Activated T-cell treated with anti-CD3 and anti-CD28 coated beads, Interleukin-2, amount 50 U/mL, for 24 hours (primary cell): ENCODE measurements at places on chromosomes 7 and 10.

DNA sequence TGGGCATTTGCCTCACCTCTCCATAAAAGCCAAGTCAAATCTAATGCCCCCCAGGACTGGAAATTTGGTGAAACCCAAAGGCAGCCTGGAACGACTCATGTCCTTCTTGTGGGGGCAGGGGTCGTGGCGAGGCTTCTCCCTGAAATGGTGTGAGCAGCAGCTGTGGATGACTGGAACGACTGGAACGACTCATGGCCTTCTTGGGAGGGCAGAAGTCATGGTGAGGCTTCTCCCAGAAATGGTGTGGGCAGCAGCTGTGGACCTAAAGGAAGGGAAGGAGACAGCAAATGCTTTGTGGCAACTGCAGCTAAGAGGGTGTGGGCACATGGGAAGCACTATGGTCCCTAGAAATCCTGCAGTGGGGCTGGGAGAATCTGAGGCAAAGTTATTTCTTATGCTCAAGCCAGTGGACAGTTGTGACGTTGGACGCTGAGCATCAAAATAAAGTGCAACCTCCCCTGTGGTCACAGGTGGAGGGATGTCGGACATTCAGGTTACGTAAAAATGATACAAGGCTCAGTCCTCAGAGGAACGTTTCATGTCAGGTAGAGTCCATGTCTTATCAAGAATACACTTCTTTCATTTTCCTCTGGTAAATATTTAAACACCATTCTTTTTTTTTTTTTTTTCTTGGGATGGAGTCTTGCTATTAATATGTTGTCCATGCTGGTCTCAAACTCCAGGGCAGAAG lies 107.0 kb upstream of the KIF5B start:
- no peak for DNase-seq

DNA sequence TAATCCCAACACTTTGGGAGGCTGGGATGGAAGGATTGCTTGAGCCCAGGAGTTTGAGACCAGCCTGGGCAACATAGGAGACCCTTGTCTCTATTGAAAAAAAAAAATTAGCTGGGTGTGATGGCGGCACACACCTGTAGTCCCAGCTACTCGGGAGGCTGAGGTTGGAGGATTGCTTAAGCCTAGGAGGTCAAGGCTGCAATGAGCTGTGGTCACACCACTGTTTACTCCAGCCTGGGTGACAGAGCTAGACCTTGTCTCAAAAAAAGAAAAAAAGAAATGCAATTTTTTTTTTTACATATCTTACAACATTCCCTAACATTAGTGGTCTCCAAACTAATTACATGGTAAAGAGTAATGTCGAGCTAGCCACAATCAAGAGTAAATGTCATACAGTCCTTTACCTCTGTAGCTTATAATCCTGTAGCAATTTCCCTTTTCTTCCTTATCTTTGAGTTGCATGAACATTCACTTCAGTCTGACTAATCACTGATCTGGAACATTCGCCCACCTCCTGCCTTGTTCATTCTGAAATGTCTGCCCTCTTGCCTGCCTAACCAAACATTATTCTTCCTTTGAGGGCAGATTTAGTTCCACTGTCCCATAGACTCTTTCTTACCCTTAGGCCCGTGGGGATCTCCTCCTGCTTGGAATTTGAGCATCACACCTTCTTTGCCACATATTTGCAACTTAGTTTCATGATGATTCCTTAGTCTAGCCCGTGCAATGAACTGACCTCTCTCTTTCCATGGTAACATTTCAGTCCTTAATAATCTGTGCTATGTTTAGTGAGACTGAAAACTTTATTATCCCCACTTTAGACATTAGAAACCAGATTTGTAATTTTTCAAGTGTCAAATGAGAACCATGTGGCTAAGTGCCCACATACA lies 4.8 kb upstream of the VCL start:
- no peak for DNase-seq

- no peak for DNase-seq
Measured at GRCh38 chr7:117041007-117041406, 87.7 kb downstream of the ST7 start.

GRCh38 chr7:126150278-126150958 lies 1102.3 kb downstream of the GRM8 start:
- no peak for DNase-seq

- no peak for DNase-seq
Measured at GRCh38 chr10:123475466-123475865, 190.7 kb upstream of the GPR26 start.

DNA sequence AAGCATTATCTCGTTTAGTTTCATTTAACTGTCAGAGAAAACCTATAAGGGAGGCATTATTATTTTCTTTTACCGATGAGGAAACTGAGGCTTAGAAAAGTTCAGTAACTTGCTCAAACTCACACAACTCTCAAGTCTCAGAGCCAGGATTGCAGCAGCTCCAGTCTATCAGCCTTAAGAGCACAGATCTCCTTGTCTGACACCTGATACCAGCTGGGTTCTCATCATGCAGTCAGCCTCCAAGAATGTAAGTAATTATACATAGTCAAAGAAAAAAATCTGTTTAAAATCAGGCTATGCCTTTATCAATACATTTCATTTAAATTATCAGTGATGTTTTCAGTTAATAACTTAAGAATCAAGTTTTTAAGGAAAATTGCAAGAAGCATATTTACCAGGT lies 236.6 kb upstream of the TCF7L2 start:
- DNase-seq: no peak

- no peak for DNase-seq
Measured at GRCh38 chr7:25675789-25676474, 447.6 kb upstream of the NPVF start.

- DNase-seq: no peak
Measured at GRCh38 chr7:157389951-157390730, 53.3 kb downstream of the DNAJB6 start.

- DNase-seq: no peak
Measured at GRCh38 chr7:133164498-133164897, 82.6 kb upstream of the CHCHD3 start.

GRCh38 chr10:2898509-2898860 lies 168.9 kb upstream of the PFKP start:
- DNase-seq: no peak

DNA sequence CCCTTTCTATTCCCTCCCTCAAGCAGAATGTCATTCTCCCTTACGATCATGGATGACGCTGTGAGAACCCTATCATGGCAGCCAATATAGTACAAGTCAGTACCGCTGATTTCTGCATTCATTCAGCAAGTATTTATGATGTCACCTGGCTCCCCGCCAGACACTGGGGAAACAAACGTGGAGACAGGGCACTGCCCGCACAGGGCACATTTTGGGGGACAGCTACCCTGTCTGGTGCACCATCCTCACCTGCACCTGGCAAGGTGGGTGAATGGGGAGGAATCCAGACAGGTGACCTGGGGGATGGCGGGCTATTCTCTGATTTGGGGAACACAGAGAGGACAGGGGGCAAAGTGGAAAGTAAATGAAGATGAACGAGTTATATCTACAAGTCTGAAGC lies 28.4 kb downstream of the MKI67 start:
- no peak for DNase-seq

DNA sequence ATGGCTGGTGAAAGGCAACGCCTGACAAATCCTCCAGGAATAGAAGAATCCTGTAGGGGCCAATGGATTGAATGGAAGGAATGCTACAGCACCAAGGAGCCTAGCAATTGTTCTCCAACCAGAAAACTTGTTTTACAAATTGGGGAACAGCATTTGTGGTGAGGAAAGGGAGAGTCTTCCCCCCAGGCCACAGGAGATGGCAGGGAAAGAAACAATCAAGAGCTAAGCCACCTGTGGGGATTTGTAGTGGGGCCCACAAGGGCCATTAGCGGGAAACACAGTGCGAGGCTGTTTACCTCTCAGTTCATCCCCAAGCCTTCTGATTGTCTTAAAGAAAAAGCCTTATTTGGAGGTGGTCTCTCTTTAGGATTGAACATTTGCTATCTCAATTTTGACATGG lies 48.5 kb upstream of the KCNMA1 start:
- no peak for DNase-seq

DNA sequence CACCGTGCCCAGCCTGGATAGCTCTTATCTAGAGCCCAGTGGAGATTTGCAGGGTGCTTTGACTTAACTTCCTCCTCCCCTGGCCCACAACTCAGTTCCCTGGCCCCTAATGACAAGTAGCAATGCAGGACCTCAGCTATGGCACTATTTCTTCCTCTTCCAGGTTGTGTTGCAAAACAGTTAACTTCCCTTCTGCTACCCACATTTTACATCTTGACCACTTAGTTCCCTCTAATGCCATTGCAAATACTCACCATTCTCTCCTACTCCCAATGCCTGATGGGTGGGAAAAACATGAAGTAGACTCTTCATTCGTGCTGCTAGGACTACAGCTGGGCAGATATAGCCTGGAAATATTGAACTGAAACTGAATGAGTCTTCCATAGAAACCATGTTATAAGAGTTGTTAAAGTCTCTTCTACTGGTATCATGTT lies 39.1 kb upstream of the FGL2 start:
- no peak for DNase-seq

DNA sequence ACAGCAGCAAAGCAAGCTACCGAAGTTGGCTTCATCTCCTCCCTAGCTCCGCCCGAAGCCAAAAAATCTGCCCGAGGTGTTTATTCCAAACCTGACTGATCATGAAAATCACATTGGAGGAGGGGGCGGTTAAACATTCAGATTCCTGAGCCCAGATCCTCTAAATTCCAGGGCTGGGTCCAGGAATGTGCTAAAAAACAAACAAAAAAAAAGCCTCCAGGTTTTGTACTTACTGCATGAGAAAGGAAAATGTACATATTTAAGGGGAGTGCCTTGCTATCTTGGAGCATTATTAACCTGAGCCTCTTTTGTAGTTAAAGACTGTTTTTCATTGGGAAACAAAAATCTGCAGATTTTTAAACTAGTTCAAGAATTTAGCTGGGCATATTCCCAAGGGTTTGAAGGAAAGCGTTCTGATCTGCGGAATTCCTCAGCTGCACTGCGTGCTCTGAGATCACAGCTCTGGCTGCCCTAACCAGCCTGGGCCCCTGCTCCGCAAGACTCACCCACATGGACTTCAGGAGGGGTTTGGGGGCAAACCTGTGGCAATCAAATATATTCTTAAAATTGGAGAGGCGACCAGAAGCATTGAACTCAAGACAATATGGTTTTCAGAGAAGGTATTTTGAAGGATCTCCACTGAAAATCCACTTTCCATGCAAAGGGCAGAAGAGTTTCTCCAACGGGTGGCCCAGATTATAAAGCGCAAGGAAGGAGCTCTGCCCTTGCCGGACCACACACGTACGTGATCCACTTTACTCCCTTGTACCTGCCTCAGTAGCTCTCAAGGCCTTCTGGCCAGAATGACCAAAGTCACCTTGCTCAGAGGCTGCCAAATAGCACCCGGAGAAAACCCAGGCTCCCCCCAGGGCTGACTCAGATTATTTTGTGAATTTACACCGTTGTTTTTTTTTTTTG lies 10.0 kb upstream of the TNS3 start:
- DNase-seq: no peak

GRCh38 chr7:101690061-101690460 lies 61.0 kb upstream of the MYL10 start:
- DNase-seq: no peak

DNA sequence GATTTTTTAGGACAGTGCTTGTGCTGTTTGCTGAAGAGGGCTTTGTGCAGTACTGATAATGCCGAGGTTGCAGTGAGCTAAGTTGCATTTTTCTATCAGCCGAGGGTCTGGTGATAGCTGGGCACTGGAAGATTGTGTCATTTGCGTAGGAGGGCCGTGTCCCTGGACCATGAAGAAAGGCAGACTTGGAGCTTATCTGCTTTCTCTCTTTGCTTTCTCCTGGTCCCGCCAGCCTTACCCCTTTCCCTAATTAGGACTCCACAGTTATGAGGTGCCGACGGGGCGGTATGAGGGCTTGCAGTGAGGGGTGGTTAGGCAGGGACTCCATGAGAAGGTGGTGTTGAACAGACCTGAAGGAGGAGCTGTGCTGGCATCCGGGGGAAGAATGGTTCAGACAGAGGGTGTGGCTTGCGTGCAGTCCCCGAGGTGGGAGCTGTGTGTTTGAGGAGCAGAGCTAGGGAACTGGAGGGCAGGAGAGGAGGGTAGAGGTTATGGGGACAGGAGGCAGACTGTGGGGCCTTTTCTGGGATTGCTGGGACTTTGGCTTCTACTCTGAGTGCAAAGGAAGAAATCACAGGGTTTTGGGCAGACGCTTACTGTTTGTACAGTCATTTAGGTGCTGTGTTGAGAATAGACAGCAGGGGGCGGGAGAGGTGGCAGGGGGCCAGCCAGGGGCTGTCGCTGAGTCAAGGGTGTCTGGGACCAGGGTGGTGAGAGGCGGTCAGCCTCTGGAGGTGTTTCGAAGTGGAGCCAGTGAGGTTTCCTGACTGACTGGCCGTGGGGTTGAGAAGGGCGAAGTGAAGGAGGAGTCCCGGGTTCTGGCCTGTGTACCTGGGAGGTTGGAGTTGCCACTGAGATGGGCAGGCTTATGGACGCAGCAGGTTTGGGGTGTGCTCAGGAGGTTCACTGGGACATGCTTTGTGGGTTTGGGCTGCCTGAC lies 43.4 kb downstream of the PRF1 start:
- DNase-seq: peak; percentile 79

GRCh38 chr7:101502466-101503098 lies 126.5 kb downstream of the MYL10 start:
- no peak for DNase-seq

- peak; percentile 56 for DNase-seq
Measured at GRCh38 chr10:102065561-102066398, 631 bp downstream of the HPS6 start.
